ENCODE measurements at places on chromosomes 13 and 19.
A peak's percentile ranks its signal among the peaks of the same experiment; 100 is the strongest.

DNA sequence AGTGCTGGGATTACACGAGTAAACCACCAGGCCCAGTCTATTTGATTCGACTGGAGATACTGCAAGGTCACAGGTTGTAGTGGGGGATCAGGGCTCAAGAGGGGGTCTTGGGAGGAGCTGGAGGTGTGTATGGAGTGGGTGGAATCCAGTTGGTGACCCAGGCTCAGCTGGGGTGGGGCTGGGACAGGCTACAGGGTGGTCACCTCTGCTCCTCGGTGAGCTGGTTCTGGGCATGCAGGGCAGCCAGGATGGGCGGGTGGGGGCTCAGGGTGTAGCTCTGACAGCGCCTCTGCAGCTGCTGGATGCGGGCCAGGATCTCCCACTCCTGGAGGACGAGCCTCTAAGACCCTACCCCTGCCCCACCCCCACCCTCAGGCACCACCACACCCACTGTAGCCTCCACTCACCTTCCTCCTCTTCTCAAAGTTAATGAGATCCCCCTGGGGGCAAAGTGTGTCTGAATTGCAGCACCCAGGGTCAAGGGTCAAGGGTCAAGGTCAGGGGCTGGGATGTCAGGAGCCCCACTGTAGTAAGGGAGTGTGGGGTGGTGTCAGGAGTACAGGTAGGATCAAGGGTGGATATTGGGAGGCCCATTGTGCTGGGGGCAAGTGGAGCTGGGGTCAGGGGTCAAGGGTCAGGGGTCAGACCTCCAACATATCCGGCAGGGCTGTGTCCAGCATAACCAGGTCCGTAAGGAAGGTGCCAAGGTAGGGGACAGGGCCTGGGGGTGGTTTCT lies 17.1 kb downstream of the RGL3 start:
- DNase-seq, result no peak

DNA sequence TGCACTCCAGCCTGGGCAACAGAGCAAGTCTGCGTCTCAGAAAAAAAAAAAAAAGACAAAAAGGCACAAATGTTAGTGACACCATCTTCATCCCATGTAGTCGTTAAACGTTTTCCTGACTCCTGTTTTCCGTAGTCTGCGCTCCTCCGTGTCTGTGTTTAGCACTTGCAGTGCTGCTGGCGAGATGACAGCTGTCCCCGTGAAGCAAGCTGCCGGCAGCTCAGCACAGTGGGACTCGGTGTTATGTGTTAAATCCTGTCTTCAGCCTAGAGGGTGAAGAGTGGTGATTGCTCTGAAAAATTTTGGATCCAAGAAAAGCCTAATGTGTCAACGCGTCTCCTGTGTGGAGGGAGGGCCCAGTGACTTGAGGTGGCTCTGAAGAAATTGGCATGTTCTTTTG lies 18.4 kb downstream of the UBXN6 start:
- no peak for DNase-seq

DNA sequence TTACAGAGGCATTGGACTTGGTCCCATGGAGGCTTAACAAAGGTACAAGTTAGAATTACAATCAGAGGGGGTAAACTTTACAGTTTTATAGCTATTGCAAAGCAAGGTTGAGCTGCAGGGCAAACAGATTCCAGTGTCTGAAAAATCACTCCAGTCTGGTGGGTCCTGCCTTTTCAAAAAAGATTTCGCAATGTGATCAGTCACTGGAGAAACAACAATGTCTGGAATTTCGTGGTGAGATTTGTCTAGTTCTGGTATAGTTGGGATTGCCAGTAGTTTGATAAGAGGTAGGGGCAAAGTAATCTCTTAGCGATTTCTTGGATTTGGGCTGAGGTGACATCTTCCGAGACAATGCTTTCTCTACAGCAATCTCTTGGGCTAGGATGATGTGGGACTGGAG lies 1198.2 kb upstream of the PCDH9 start:
- DNase-seq, result no peak

GRCh38 chr19:49409441-49410029 lies 13.7 kb downstream of the PTH2 start:
- no peak for DNase-seq

DNA sequence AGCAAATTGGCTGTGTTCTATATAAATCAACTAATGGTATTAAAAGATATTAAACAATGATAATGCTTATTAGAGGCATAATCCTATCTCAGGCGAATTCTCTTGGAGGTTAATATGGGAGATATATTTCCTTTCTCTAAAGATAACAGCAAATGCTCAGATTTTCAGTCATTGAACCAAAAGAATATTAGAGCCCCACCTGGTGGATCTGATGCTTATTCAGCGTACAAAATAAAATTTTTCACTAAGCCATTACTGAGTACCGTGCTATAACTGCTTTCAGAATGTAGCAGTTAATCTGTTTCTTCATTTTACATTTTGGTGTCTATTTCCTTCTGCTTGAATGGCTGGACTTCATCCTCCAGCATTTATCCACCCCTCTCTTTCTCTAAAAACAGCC lies 143.3 kb upstream of the IPO5 start:
- no peak for DNase-seq

- peak; percentile 91 for DNase-seq
These were observed 24.8 kb downstream of the ZNF473 start for GRCh38 chr19:50050406-50051227.
